Endodermal cell (in vitro differentiated cells): ENCODE measurements at places on chromosomes 12 and 14. TPM values are rescaled to one million over a fixed set of nuclear protein-coding genes. Genes with fewer than 3 reads are reported as not detected.

Gene GRIN2B
- total RNA-seq, result 5.5 and 8.1 TPM in 2 replicates

Gene DEPDC4
- 4.1 and 4.8 TPM in 2 replicates for total RNA-seq

Gene GAS2L3
- total RNA-seq, result 13.4 and 13.5 TPM in 2 replicates

Gene SLC39A5
- total RNA-seq, result 1.5 and 2.5 TPM in 2 replicates

Gene TTC6
- 10.8 and 11.0 TPM in 2 replicates for total RNA-seq

Gene TSPAN19
- not detected in 2 replicates for total RNA-seq

Gene WNT1
- total RNA-seq, result not detected in 3 replicates

Gene RPL10L
- total RNA-seq, result not detected in 3 replicates

Gene BDKRB2
- total RNA-seq, result 3.8 and 4.0 TPM in 2 replicates

Gene NUAK1
- 14.0 to 69.7 TPM (median 17.6 TPM) in 3 replicates for total RNA-seq

Gene DUSP6
- total RNA-seq, result 46.2 to 89.0 TPM (median 85.9 TPM) in 3 replicates

Gene WASHC3
- 18.4 TPM in 2 replicates for total RNA-seq

Gene PDZRN4
- total RNA-seq, result 1.9 to 4.3 TPM (median 2.2 TPM) in 3 replicates

Gene TCL1B
- 0.42 to 0.78 TPM (median 0.62 TPM) in 3 replicates for total RNA-seq

Gene RPGRIP1
- 0.25 and 0.29 TPM in 2 replicates for total RNA-seq

Gene C14orf180
- total RNA-seq, result not detected in 3 replicates

Gene SMCO2
- total RNA-seq, result 0.31 to 0.48 TPM in 2 of 3 replicates, not detected in the other

Gene AQP2
- total RNA-seq, result not detected in 2 replicates

Gene BATF
- total RNA-seq, result not detected in 3 replicates

Gene SRGAP1
- 7.3 to 17.4 TPM (median 13.4 TPM) in 3 replicates for total RNA-seq

Gene HRK
- 1.6 and 1.8 TPM in 2 replicates for total RNA-seq

Gene RNASE1
- 10.7 and 13.9 TPM in 2 replicates for total RNA-seq

Gene MAX
- total RNA-seq, result 47.5 and 49.0 TPM in 2 replicates

Gene ISM2
- 1.3 to 8.9 TPM (median 1.9 TPM) in 3 replicates for total RNA-seq

Gene KRT2
- not detected in 3 replicates for total RNA-seq

Gene KRT5
- not detected in 3 replicates for total RNA-seq

Gene IGFBP6
- total RNA-seq, result 21.7 and 24.9 TPM in 2 replicates

Gene TEX52
- 0.29 TPM in 1 of 3 replicates, not detected in the others for total RNA-seq

Gene ACSS3
- total RNA-seq, result 27.5 and 29.4 TPM in 2 replicates

Gene NOVA1
- 22.7 to 29.5 TPM (median 25.5 TPM) in 3 replicates for total RNA-seq

Gene LBHD2
- not detected in 3 replicates for total RNA-seq

Gene GNB3
- 3.6 to 10.1 TPM (median 10.0 TPM) in 3 replicates for total RNA-seq

Gene SOAT2
- 0.29 and 0.46 TPM in 2 replicates for total RNA-seq

Gene DAO
- total RNA-seq, result not detected in 2 replicates

Gene ASIC1
- 4.5 to 6.4 TPM (median 5.2 TPM) in 3 replicates for total RNA-seq

Gene SCNN1A
- total RNA-seq, result 32.1 to 120 TPM (median 34.7 TPM) in 3 replicates

Gene NPFF
- total RNA-seq, result not detected in 3 replicates

Gene PKP2
- total RNA-seq, result 62.5 to 80.5 TPM (median 73.1 TPM) in 3 replicates

Gene KCNC2
- not detected in 3 replicates for total RNA-seq

Gene TEAD4
- total RNA-seq, result 82.5 and 85.2 TPM in 2 replicates

Gene RNF31
- 74.8 and 82.9 TPM in 2 replicates for total RNA-seq

Gene DNAAF2
- total RNA-seq, result 6.6 to 20.5 TPM (median 19.7 TPM) in 3 replicates

Gene ERP27
- total RNA-seq, result 0.22 to 0.29 TPM in 2 of 3 replicates, not detected in the other

Gene LRTM2
- 0.21 to 0.40 TPM (median 0.29 TPM) in 3 replicates for total RNA-seq

Gene STAC3
- 5.3 and 5.9 TPM in 2 replicates for total RNA-seq

Gene HAL
- total RNA-seq, result 0.31 TPM in 1 of 2 replicates, not detected in the other
